PC-9 (cell line): ENCODE measurements at places on chromosomes 3 and 15.

DNA sequence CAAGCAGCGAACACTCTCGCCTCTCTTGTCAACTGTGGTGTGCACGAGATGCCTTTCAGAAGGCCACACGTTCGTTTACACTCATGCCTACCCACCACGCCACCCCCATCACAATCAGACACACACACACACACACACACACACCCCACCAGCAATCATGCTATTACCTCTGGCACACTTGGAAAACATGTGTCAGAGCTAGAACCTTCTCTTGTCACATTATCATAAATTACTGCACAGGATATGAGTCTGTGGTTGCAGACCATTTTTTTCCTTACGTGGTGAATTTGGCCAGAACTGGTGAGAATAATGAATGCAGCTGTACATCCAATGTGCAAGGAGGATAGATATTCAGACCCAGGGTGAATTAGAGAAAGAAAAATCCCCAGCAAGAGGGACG lies 52.4 kb downstream of the TRIM69 start:
- no peak for DNase-seq
- no peak overlapping the region for H3K27ac ChIP-seq
- no peaks in the 10 kb centered on the region for H3K36me3 ChIP-seq
- no peak overlapping the region for H3K4me3 ChIP-seq
- 0 out of 2 replicates have a peak, but pooled peaks cover 4% of the 10 kb centered on the region for H3K4me1 ChIP-seq

- no peaks in the 10 kb centered on the region for H3K4me1 ChIP-seq
- H3K4me3 ChIP-seq, result no peak overlapping the region
- DNase-seq, result no peak
- no peaks in the 10 kb centered on the region for H3K27me3 ChIP-seq
- peaks cover 3% of the 10 kb centered on the region; the same call in 1 of the 2 replicates for H3K36me3 ChIP-seq
- no peak overlapping the region for H3K27ac ChIP-seq
These were observed 1.1 kb downstream of the GHRL start for GRCh38 chr3:10291641-10292040.

DNA sequence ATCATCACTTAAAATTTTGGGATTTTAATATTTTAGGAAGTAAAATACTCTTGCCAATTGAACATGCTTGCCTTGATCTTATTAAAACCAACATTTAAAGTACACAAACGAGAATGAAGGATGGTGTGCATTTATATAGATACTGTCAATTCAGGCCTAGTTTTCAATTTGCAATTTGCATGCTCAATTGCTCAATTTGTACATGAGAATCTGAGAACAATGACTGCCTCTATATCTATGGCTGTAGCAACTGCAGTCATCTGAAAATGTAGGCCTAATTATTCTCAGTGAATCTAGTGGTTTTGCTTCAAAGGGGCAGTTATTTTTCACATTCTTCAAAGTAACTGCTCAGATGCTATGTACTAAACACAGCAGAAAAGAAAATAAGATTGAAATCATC lies 18.8 kb downstream of the ZBBX start:
- no peak for DNase-seq
- no peaks in the 10 kb centered on the region for H3K27me3 ChIP-seq
- H3K4me1 ChIP-seq, result no peaks in the 10 kb centered on the region

DNA sequence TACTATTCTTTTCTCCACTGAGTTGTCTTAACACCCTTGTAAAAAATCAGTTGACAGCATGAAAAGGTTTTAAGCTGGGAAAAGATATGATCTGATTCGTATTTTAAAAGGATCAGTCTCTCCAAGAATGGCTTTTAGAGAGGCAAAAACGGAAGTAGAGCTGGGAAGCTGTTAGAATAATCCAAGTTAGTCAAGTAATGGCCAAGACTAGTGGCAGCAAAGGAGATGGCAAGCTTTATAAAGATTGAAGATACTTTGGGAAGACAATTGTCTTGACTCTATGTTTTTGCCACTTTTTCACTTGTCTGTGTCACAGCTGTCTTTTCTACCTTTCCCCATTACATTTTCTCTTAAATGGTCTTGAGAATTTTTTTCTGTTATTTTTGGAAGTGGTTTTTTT lies 243.5 kb upstream of the MANF start:
- no peaks in the 10 kb centered on the region for H3K36me3 ChIP-seq
- H3K27me3 ChIP-seq, result no peaks in the 10 kb centered on the region
- no peaks in the 10 kb centered on the region for H3K4me1 ChIP-seq
- no peak for DNase-seq
- no peak overlapping the region for H3K4me3 ChIP-seq

- no peaks in the 10 kb centered on the region for H3K36me3 ChIP-seq
- no peak overlapping the region for H3K27ac ChIP-seq
- no peaks in the 10 kb centered on the region for H3K27me3 ChIP-seq
These were observed 202.9 kb upstream of the CTNNB1 start for GRCh38 chr3:40996382-40996781.
